Activated CD8-positive, alpha-beta memory T cell treated with anti-CD3 and anti-CD28 coated beads for 1 hour (primary cell): ENCODE measurements at places on chromosomes 7 and 10.

- DNase-seq: no peak
Measured at GRCh38 chr7:86411814-86412213, 231.9 kb upstream of the GRM3 start.

GRCh38 chr7:115635376-115635775 is 395.2 kb downstream of the TFEC start:
- DNase-seq: no peak

- no peak for DNase-seq
Measured at GRCh38 chr10:132365102-132365501, 31.9 kb upstream of the PWWP2B start.

- DNase-seq: no peak
Measured at GRCh38 chr7:89680161-89680560, 474.1 kb upstream of the STEAP1 start.

- DNase-seq: no peak
Measured at GRCh38 chr7:2698581-2699288, 10.7 kb downstream of the AMZ1 start.
